ENCODE measurements at places on chromosomes 16 and 17.

DNA sequence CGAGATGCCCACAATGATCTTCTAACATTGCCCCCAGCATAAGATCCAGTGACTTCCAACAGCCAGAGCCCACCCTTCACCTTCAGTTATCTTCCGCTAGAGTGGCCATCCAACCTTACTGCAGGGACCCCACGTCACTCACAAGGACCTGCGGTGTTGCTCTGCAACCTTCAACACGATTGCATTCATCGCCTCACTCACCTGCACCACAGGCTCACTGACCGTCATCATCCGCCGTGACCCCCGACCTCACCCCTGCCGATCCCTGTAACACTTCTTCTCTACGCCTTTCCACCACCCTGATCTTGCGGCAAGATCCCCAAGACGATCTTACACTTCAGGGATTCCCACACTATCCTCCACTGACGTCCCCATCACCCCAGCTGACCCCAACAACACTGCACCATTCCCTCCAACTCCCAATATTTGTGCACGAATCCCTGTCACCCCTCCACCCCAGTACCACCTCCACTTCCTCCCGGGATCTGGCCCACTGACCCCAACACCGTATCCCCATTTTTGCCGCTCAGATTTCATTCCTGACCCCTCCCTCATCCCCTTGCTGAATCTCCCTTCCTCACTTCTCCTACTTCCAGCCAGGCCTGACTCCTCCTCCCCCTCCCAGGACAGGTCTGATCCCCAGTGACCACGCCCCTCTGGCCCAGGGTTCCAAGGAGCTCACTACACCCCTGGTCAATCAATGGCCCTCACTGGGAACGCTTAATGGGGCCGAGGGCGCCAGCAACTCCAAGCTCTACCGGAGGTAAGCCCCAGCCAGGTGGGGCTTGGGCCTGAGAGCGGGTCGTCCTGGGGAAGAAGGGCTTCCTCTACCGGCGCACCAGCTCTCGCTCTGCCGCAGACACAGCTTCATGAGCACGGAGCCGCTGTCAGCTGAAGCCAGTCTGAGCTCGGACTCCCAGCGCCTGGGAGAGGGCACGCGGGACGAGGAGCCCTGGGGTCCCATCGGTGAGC, 7.6 kb downstream of the RUNDC3A start:
- no peak for DNase-seq

DNA sequence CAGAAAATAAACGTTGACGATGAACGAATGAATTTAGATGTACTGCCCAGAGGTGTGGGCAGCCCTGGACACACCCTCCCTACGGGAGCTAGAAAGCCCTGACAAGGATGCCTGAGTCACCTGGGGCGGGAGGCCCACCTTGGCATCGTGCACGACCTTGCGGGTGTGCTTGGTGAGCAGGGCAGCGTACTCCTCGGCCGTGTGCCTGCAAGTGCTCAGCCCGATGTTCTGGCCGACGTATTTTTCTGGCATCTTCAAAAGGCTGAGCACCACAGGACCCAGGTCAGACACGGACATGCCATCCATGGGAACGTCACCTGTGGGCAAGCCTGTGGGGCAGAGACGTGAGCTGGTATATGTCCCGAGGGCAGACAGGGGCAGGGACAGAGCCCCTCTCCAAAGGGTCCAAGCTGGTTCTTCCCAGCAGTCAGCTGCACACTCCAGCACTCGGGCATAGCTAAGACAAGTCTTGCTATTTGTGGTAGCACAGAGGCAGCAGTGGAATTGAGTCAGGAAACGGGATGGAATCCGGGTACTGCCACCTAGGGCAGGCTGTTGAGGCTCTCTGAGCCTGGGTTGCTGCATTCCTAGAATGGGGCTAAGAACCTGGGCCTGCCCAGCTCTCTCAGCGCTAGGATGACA, 10.8 kb downstream of the NMRAL1 start:
- no peak for DNase-seq

DNA sequence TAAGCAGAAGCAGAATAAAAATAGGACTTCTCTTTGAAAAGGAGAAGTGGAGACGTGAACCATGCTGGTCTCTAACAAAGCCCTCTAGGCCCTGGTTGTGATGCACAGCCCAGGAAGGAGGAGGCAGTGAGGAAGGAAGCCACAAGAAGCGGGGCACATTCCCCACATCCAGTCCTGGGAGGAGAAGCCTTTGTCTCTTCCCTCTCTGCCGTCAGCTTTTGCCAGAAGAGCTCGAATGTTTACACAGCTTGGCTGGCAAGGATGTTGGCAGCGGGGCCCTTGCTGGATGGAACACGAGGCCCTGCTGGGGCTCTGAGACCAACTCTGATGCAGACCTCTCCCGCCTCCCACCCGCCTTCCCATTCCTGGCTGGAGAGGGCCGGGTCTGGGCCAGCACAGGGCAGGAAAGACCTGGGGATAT, 91.3 kb downstream of the MAF start:
- DNase-seq: no peak

DNA sequence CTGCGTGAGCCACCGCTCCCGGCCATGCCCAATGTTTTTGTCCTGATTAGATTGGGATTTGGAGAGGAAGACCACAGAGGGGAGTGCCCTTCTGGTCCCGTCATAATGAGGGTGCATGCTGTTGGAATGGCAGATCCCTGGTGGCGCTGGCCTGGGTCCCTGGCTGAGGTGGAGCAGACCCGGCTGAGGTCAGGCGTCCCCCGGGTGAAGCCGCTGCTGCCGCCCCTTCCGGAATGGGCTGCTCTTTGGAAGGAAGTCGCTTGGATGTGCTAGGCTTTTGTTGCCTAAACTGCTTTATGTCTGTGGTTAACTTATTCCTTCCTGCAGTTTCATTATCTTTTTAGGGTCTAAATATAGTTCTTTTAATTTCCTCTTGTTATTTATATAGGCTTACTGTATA, 120.3 kb upstream of the CHMP6 start:
- DNase-seq: no peak

DNA sequence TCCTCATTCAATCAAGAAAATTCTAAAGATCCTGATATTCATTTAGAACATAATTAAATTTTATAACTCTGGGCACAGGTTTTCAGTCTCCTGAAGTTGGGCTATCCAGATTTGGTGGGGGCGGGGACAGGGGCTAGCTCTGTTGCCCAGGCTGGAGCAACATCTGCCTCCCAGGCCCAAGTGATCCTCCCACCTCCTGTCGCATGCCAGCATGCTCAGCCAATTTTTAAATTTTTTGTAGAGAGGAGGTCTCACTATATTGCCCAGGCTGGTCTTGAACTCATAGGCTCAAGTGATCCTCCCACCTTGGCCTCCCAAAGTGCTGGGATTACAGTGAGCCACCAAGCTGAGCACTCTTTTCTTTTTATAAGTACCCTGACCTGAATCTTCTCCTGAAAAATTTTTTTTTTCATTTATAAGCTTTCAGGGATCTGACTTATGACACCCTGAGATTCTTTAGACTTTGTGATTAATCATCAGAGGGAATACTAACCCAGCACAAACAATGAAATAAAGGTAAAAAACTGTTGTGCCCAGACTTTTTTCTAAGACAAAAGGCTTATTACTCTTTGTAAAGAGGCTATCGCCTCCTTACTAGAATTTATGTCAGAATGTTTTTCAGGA, 62.6 kb downstream of the TUBD1 start:
- no peak for DNase-seq

GRCh38 chr16:59658572-59658971, 924.5 kb upstream of the GOT2 start:
- DNase-seq: no peak

GRCh38 chr16:31344712-31345111, 10.3 kb upstream of the ITGAX start:
- DNase-seq: no peak

DNA sequence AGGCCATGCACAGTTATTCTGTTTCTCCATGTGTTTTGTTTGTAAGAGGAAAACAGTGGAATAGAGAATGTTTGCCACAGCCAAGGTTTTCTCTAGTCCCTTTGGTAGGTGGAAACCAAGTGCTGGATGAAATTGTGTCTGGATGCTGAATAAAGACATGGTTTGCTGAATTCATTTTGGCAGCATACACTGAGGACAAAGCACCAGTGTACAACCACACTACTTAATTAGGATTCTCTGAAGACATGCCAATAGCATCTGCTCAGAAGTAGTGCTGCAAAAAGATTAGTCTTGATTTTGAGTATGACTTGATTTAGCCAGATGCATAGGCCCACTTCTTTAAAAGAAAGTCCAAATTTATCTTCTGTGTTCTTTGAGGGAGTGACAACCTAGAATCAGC, 230.5 kb upstream of the CACNG5 start:
- no peak for DNase-seq

DNA sequence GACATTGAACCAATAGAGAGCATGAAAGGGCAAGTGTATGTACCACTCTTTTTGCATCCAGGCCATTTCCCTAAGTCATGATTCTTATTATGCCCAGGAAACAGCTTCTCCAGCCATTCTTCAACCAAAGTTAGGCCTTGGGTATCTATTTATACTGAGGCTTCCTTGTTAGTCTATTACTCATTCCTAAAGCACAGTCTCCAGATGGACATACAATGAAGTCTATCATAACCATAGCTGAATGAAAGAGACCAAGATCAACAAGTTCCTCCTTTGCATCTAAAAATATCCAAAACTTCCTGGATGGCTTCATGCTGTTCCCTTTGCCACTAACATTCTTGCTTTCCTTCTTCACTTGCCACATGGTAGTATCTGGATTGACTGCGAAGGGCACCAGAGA, 265.9 kb downstream of the CDH8 start:
- DNase-seq: no peak

GRCh38 chr17:69884846-69885245, 190.2 kb upstream of the KCNJ16 start:
- no peak for DNase-seq

Data from GM12891 (cell line).